Right lung (tissue), 10 donors: ENCODE measurements at places on chromosomes 16 and 17. TPM values are rescaled to one million over a fixed set of nuclear protein-coding genes. Genes with fewer than 3 reads are reported as not detected.

The MYH2 gene
- polyA plus RNA-seq: 1.7 TPM

DNA sequence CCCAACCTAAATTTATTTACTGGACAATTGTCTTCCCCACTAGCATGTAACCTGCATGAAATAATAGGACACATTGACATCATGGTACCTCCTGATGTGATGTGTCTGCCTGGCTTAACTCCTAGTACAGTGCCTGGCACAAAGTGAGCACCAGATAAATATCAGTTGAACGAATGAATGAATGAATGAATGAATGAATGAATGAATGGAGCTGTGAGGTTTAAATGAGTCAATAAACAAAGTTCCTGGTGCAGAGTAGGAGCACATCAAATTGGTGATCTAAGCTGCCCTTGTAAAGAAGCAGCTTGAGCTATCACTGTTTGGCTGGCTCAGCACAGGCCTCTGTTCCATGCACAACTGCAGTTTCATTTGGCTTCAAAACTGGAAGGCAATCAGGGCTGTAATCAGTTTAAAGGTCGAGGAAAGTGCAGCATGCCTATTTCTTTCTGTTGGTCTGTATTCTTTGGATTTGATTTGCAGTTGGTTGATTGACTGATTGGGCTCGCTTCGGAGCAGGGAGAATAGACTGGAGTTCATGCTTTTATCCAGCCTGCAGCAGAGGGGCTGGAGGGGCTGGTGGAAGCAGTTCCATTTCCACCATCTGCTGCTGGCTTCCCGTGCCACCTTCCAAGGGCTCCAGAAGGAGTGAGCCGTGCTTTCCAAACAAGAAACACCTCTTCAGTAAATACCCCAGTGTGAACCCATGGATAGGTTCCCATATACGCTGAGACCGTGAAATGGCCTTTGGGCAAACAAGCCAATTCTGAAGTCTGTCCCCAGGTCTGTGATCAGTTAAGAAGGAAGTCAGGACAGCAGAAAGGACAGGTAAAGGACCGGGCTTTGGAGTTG, 54.6 kb downstream of the GPRC5B start:
- DNase-seq: no peak

The PIRT gene
- polyA plus RNA-seq: 0.06 TPM

GRCh38 chr17:44132275-44132821, 8.9 kb upstream of the HDAC5 start:
- DNase-seq: no peak

DNA sequence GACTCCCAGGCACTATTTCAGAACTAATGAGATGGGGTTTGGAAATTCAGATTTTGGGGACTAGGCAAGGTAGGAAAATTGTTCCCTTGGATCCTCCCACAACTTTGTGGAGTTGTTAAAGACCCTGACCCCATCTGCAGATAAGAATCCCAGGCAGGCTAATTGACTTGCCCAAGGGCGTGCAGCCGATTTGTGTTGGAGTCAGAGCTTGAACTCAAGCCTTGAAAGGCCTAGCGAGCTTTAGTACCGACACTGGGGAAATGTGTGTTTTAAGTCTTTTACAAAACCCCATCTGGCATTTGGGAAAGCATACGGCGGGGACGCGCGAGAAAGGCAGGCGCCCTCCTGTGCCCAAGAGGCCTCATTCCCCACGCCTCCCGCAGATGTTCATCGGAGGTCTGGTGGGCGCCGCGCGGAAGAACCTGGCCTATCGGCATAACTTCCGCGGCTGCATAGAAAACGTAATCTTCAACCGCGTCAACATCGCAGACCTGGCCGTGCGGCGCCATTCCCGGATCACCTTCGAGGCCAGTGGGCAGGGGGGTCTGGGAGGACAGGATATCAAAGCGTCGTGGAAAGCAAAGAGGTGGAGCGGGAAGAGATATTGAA, 4.3 kb downstream of the CNTNAP1 start:
- DNase-seq: no peak

The ITGB4 gene
- 6.6 TPM for polyA plus RNA-seq

DNA sequence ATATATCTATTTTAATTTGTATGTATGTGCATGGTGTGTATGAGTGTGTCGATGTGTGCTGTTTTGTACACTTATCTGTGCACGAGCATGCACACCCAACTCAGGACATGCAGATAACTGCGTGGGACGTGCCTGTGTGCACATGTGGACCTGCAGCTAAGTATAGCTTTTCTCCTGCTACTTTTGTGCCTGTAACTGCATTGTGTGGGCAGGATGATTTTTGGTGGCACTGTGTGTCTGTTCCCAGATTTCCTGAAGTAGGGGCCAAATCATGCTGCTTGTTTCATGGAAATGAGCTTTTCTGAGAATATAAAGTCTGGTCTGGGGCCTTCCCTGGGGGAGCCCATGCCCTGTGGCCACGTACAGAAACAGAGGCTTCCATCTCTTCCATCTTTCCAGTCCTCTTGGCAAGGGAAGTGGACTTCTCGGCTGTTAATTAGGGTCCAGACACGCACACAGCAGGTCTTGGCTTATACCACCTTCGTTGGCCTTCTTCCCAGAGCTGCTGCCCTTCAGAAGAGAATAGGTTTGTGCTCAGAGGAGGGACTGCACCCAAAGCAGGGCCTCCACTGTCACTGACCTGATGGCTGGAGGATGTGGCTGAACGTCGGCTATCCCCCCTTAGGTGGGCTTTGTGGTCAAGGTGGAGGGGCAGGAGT, 30.2 kb downstream of the SPNS3 start:
- DNase-seq: no peak

The NRN1L gene
- 0.60 TPM for polyA plus RNA-seq

The KRTAP9-2 gene
- polyA plus RNA-seq: not detected

DNA sequence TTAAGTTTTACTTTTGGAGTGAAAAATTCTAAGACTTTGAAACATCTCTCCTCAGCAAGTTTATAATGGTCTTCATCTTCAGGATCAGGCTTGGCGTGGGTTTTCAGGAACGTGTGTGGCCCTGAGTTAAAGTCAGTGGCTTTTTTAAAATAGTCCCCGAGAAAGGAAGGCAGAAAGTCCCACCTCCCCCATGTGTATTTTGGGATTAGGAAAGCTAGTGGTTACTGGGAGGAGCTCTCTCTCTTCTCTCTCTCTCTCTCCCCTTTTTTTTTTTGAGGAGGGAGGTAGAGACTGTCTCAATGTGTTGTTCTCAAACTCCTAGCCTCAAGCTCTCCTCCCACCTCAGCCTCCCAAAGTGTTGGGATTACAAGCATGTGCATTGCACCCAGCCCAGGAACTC, 213.2 kb downstream of the IRX3 start:
- DNase-seq: no peak

GRCh38 chr17:48352630-48353029, 77.4 kb downstream of the SKAP1 start:
- DNase-seq: no peak

The CARD14 gene
- polyA plus RNA-seq: 1.1 TPM

GRCh38 chr16:1580956-1581355, 30.9 kb downstream of the IFT140 start:
- DNase-seq: no peak

The ALOX15B gene
- 0.36 TPM for polyA plus RNA-seq

DNA sequence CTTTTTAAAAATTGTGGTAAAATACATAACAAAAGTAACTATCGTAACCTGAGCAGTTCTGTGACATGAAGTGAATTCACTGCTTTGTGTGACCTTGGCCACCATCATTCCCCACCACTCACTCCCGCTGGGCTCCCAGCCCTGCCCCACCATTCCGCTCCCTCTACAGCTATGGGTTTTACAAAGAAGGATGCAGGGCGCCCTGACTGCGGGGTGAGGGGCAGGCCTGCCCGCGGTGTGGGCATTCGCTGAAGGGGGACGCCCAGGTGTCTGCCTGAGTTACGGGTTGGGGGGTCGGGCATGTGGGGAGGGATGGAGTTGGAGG, at the start of gene CEMP1:
CEMP1 (minus strand) TSS at position 38 of the 325 bp plus-strand sequence. CDS start 335 bp downstream, outside the sequence.
- DNase-seq: no peak

The MATCAP1 gene
- 53.7 TPM for polyA plus RNA-seq

DNA sequence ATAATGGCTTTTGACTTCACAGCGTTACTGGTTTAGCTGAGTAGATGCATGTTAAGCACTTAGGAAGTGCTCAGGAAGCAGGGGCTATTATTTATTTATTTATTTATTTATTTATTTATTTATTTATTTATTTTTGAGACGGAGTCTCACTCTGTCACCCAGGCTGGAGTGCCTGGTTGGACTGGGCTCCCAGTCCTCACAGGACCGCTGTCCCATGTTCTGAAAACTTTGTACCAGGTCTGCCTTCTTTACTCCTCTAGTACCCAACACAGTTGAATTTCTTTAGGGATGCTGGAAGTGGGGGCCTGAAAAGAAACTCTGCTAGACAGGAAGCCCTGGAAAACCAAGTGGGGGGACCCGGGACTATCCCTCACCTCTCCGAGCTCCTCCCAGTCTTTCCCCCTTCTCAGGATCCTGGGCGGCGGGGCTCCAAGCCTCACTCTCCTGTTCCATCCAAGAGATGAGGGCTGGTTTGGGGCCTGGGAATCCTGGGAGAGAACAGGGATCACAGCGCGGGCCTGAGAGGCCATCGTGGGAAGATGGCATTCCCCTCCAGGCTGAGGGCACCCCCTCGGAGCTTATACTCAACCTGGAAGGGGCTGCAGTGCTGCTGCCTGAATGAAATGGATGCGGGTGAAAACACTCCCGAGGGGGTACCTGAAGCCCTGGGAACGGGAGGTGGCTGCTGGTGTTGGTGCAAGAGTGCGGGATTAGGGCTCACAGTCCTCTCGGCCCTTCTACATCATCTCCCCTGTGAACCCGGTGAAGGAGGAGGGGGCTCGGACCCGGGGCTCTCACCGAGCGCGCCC, 674 bp downstream of the ZNF688 start:
- DNase-seq: peak; percentile 38

DNA sequence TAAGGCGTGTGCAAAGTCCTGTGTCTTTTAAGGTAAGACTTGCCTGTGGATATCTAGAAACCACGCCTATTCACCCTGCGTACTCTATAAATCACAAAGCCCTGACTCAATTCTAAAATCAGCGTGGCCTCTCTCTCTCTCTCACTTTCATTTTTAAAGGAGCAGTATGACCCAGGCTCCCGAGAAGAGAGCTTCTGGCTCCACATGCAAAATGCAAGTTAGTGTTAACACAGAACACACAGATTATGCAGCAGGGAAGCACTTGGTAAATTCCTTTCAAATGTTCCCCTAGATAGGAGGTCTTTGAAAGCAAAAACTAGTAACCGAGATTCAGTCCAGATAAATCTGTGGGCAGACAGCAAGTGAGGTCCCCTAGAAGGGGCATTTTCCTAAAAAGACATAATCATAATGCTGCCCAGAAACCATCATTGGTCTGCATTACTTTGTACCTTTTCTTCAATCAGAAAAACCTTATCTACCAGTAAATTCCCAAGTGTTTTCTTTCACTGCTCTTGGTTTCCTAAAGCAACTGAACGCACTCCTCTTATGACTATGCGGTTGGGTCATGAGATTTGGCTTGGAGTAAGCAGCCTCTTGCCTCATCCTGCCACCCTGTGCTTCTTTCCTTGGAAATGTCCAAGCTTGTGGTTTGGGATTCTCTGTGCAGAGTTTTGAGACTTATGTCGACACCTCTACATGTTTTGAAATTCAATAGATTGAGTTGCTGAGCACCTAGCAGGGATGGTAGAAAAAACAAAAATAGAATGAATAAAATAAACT, 31.7 kb upstream of the KCNJ2 start:
- peak; percentile 44 for DNase-seq

DNA sequence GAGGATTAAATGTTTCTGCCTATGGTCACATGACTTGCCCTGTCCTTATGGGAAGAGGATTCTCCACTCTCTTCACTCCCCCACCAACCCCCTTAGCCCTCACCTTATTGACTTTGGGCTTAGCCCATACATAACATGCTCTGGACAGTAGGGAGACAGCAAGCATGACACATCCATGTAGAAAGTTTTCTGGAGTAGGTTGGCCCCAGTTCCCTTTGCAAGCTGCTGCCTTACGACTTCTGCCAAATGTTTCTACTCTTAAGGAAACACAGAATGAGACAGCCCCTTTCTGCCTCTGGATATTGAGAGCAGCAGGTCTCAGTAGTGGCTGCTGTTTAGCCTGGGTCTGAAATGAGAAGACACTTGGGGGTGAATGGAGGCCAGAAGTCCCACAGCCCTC, 282.2 kb downstream of the MAP2K6 start:
- peak; percentile 48 for DNase-seq

- no peak for DNase-seq
Observed at GRCh38 chr17:31582151-31582907, 190.9 kb downstream of the RAB11FIP4 start.

The ANKS4B gene
- 0.06 TPM for polyA plus RNA-seq

GRCh38 chr17:759964-760363, 7.9 kb upstream of the GEMIN4 start:
- DNase-seq: no peak

The SLC9A5 gene
- 17.8 TPM for polyA plus RNA-seq

The TCAP gene
- 1.0 TPM for polyA plus RNA-seq

- peak; percentile 85 for DNase-seq
Observed at GRCh38 chr17:78925662-78926555, 722 bp upstream of the TIMP2 start.

- no peak for DNase-seq
Observed at GRCh38 chr17:78379131-78379491, 662 bp downstream of the PGS1 start.
